ENCODE measurements at places on chromosomes 3 and 15. TPM values are rescaled to one million over a fixed set of nuclear protein-coding genes. Genes with fewer than 3 reads are reported as not detected.

ACTR8 gene
- 25.5 TPM for total RNA-seq

- H3K4me3 ChIP-seq: no peak overlapping the region
- no peaks in the 10 kb centered on the region for H3K4me1 ChIP-seq
- DNase-seq: no peak
- H3K27ac ChIP-seq: no peak overlapping the region
- H3K36me3 ChIP-seq: no peaks in the 10 kb centered on the region
Measured at GRCh38 chr3:76753599-76753998, 286.3 kb upstream of the ROBO2 start.

DNA sequence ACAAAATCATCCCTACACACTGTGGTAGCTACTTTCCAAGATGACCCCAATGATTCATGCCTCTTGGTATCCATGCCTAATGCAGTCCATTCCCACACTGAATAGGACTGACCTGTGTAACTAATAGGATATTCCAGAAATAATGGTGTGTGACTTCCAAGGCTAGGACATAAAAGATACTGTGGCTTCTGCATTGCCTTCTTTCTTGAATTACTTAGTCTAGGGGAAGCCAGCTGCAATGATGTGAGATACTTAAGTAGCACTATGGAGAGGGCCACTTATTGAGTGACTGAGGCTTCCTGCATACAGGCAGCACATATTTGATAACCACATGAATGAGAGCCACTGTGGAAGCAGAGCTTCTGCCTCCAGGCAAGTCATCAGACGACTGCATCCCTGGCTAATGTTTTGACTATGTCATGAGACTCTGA is 50.1 kb downstream of the NR1I2 start:
- H3K27me3 ChIP-seq: no peaks in the 10 kb centered on the region
- no peak for DNase-seq
- no peak overlapping the region for H3K4me3 ChIP-seq

SLCO2A1 gene
- total RNA-seq: 0.52 TPM

DNA sequence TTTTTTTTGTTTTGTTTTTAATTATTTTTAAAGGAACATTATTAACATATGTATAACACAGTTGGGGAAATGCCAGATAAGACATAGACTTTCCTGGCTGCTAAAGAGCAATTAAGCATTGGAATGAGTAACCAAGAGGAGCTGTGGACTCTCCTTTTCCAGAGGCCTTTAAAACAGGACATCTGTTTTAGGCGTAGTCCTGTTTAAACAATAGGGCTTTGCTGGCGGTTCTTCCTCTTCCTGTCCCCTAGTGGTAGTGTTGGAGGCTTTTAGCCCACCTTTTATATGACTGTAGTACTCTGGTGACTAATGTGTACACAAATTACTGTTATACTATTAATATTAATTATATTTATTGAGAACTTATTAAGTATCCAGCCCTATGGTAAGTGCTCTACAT is 81.9 kb downstream of the PPARG start:
- no peak overlapping the region for H3K4me3 ChIP-seq
- no peaks in the 10 kb centered on the region for H3K27me3 ChIP-seq
- no peaks in the 10 kb centered on the region for H3K36me3 ChIP-seq

PARP16 gene
- total RNA-seq: 9.7 TPM

DNA sequence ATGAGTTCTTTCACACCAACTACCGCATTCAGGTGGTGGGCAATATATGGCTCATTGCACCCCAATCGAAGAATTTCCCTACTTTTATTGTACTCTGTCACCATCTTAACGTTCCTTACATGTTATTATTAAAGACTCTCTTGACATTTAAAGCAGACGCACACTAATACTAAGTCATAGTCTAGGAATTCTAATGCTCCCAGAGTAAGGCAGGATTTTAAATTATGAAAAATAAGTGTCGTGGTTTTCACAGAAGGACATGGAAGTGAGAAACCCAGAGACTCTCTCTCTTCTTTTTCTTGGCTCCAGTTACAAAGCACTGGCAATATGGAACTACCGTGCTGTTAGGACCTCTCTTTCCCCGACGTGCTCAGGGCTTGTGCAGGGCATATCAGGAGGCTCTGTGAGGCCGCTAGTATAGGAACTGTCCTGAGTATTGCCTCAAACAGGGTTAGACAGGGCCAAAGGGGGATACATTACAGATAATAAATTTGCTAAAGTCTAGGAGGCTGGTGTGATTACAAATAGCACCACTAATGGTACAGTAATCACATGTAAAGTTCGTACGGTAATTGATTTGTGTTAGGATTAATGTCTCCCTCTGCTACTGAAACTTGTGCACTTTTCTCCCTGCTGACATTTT is 590.8 kb downstream of the FOXP1 start:
- H3K27ac ChIP-seq: no peak overlapping the region
- H3K36me3 ChIP-seq: no peaks in the 10 kb centered on the region
- H3K4me1 ChIP-seq: no peaks in the 10 kb centered on the region
- H3K4me3 ChIP-seq: no peak overlapping the region
- no peaks in the 10 kb centered on the region for H3K27me3 ChIP-seq
- DNase-seq: no peak

DNA sequence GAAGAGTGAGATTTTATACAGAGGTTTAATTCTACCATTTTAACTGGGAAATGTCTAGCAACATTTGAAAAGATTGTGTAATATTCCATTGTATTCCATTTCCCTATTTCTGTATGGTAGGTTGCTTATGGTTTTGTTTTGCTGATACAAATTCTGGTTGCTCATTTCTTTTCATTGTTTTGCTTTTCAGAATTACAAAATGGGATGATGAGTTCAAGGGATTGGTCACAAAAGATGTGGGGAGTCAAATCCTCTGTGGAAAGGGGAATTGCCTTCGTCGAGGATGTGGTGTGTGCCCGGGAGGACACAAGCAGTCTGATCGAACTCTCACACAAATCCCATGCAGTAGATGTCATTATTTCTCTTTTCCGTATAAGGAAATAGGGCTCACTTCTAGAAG is 18.3 kb downstream of the SLCO3A1 start:
- H3K36me3 ChIP-seq: no peaks in the 10 kb centered on the region
- no peak overlapping the region for H3K4me3 ChIP-seq
- no peaks in the 10 kb centered on the region for H3K27me3 ChIP-seq
- DNase-seq: no peak
- peaks cover 6% of the 10 kb centered on the region for H3K4me1 ChIP-seq
- H3K27ac ChIP-seq: no peak overlapping the region

LSMEM2 gene
- not detected for total RNA-seq

UTS2B gene
- total RNA-seq: 0.59 TPM

- no peak overlapping the region for H3K4me3 ChIP-seq
- DNase-seq: no peak
- H3K27ac ChIP-seq: no peak overlapping the region
- no peaks in the 10 kb centered on the region for H3K36me3 ChIP-seq
Measured at GRCh38 chr3:150054635-150055034, 83.9 kb upstream of the PFN2 start.

- H3K36me3 ChIP-seq: no peaks in the 10 kb centered on the region
- peak overlapping the region; percentile 48 for H3K27ac ChIP-seq
- no peaks in the 10 kb centered on the region for H3K27me3 ChIP-seq
- no peak overlapping the region for H3K4me3 ChIP-seq
- peaks cover 31% of the 10 kb centered on the region for H3K4me1 ChIP-seq
Measured at GRCh38 chr15:40379853-40380252, 2.7 kb upstream of the KNSTRN start.

CEP63 gene
- 19.1 TPM for total RNA-seq

DNA sequence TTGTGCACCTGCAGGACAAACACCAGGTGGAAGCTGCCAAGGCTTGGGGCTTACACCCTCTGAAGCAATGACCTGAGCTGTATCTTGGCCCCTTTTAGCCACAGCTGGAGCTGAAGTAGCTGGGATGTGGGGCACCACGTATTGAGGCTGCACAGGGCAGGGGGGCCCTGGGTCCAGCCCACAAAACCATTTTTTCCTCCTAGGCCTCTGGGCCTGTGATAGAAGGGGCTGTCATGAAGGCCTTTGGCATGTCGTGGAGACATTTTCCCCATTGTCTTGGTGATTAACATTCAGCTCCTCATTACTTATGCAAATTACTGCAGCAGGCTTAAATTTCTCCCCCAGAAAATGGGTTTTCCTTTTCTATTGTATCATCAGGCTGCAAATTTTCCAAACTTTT is 27.6 kb upstream of the MME start:
- no peaks in the 10 kb centered on the region for H3K36me3 ChIP-seq
- no peak overlapping the region for H3K4me3 ChIP-seq
- no peak for DNase-seq
- no peaks in the 10 kb centered on the region for H3K27me3 ChIP-seq
- H3K4me1 ChIP-seq: no peaks in the 10 kb centered on the region

- no peak overlapping the region for H3K4me3 ChIP-seq
- no peak for DNase-seq
- no peaks in the 10 kb centered on the region for H3K4me1 ChIP-seq
- no peak overlapping the region for H3K27ac ChIP-seq
- H3K27me3 ChIP-seq: no peaks in the 10 kb centered on the region
Measured at GRCh38 chr15:55673287-55673686, 69.7 kb downstream of the PRTG start.

TGM4 gene
- not detected for total RNA-seq

GRCh38 chr3:115233021-115233420 is 85.9 kb upstream of the ZBTB20 start:
- DNase-seq: no peak
- H3K27me3 ChIP-seq: no peaks in the 10 kb centered on the region
- no peak overlapping the region for H3K27ac ChIP-seq
- H3K4me1 ChIP-seq: no peaks in the 10 kb centered on the region

DNA sequence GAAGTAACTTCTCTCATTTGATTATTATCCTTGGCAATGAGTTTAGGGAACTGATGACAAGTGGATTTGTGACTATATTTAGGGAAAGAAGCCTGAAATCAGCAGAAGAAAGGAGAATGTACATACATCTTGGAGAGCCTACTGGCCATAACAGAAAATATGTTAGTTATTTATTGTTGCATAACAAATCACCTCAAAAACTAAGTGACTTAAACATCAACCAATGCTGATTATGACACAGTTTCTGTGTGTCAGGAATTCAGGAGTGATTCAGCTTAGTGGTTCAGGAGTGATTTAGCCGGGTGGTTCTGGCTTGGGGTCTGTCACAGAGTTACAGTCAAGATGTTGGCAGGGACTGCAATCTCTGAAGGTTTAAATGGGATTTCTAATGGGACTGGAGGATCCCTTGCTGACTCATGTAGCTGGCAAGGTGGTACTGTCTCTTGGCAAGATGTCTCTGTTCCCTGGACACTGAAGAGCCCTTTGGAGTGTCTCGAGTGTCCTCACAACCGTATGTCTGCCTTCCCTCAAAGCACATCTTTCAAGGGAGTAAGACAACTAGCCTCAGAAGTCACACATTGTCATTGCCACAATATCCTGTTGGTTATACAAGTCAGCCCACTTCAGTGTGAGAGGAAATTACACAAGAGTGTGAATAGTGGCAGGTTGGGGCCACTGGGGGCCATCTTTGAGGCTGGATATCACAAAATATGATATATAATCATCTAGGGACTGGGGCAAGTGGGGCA is 248.9 kb downstream of the SV2B start:
- peaks cover 24% of the 10 kb centered on the region for H3K27me3 ChIP-seq
- no peak overlapping the region for H3K4me3 ChIP-seq
- no peak for DNase-seq
- no peak overlapping the region for H3K27ac ChIP-seq

DNA sequence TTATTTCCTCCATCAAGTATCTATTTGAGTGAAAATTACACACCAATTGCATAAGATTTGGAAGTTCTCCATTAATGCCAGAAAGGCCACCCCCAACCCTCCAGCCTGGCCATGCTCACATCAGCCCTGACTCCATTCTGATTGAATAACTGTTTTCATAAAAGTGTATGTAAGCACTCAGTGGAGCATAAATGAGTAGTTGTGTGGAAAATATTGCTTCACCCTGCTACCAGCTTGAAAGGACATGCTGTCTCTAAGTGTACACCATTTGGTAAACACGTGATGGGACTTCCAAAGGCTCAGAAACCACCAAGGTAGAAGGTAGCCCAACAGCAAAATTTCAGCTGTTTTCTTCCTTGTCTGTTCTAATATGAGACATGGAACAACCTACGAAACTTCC is 393.8 kb downstream of the ZNF385D start:
- H3K4me3 ChIP-seq: no peak overlapping the region
- DNase-seq: no peak
- no peaks in the 10 kb centered on the region for H3K4me1 ChIP-seq

CCK gene
- 0.32 TPM for total RNA-seq

DNA sequence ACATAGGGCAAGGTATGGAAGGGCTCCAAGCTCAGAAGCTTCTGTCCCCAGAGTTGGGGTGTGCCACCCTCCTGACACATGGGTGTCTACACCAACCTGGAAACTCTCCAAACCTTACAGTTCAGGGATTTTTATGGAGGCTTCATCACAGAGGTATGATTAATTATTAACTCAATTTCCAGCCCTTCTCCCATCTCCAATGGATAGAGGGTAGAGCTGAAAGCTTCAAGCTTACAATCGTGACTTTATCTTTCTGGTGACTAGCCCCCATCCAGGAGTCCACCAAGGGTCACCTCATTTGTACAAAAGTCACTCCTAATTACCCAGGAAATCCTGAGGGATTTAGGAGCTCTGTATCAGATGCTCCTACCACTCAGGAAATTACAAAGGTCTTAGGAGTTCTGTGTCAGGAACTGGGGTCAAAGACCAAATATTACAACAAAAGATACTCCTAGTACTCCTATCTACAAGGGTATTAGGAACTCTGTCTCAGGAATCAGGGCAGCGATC is 62.7 kb downstream of the TFDP2 start:
- no peak overlapping the region for H3K4me3 ChIP-seq
- H3K27ac ChIP-seq: no peak overlapping the region
- H3K4me1 ChIP-seq: peaks cover 32% of the 10 kb centered on the region
- H3K27me3 ChIP-seq: no peaks in the 10 kb centered on the region
- DNase-seq: no peak

DNA sequence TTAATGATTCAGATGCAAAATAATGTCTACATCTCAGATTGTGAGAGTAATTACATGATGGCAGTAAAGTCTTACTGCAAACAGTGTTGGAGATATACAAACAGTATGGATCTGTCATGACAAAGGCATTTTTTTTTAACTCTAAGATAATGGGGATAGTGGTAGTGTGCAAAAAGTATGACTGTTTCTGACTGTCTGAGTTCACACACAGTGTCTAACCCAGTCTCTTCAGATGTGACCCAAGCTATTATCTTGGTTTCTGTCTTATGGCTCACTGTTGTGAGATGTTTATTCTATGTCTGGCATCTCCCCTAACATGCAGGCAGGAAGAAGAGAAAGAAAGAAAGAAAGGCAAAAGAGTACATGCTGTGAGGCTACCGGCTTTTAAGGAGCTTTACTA is 17.0 kb downstream of the RPL39L start:
- no peaks in the 10 kb centered on the region for H3K27me3 ChIP-seq
- no peaks in the 10 kb centered on the region for H3K4me1 ChIP-seq
- H3K36me3 ChIP-seq: no peaks in the 10 kb centered on the region
- H3K4me3 ChIP-seq: no peak overlapping the region
